ENCODE measurements at places on chromosomes 2 and 18.

- no peaks in the 10 kb centered on the region for H3K36me3 ChIP-seq
- no peak overlapping the region for H3K27ac ChIP-seq
- H3K4me3 ChIP-seq = no peak overlapping the region
- H3K4me1 ChIP-seq = no peaks in the 10 kb centered on the region
Measured at GRCh38 chr2:66408905-66409304, 26.0 kb upstream of the MEIS1 start.

- H3K36me3 ChIP-seq = no peaks in the 10 kb centered on the region
- DNase-seq = no peak
- H3K27me3 ChIP-seq = no peaks in the 10 kb centered on the region
- H3K27ac ChIP-seq = no peak overlapping the region
- H3K4me3 ChIP-seq = no peak overlapping the region
Measured at GRCh38 chr2:5666798-5667197, 25.4 kb upstream of the SOX11 start.

- no peak overlapping the region for H3K27ac ChIP-seq
- DNase-seq = no peak
- H3K4me3 ChIP-seq = no peak overlapping the region
- H3K36me3 ChIP-seq = no peaks in the 10 kb centered on the region
- peaks cover 2% of the 10 kb centered on the region for H3K27me3 ChIP-seq
Measured at GRCh38 chr2:233011268-233011650, 1.8 kb downstream of the NGEF start.

DNA sequence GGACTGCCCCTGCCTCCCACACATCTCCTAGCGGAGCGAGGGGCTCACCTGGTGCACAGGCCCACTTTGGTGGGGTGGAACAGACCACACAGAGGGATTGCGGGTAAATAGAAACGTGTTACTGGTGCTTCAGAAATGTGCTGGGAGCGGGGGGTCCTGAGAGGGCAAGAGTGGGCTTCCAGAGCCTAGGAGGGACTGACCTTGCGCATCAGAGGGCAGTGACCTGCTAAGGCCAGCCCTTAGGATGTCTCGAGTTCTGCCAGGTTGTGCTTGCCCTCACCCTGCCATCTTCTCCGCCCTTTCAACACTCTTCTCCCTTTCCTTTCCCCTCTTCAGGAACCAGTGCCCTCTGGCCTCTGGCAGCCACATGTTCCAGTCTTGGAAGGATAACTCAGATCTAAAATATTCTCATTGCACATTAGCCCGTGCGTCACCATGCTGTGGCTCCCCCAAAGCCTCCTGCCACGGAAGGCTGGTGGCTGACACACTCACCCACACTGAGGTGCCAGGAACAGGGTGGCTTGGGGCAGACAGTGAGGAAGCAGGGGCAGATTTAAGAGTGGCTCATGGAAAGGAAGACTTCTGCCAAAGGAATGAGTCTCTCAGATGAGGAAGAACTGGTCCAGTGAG lies 89.6 kb downstream of the MCFD2 start:
- H3K4me1 ChIP-seq = no peaks in the 10 kb centered on the region
- DNase-seq = no peak
- H3K36me3 ChIP-seq = no peaks in the 10 kb centered on the region
- H3K27me3 ChIP-seq = peaks cover 5% of the 10 kb centered on the region
- H3K27ac ChIP-seq = no peak overlapping the region

- no peak for DNase-seq
- H3K27ac ChIP-seq = no peak overlapping the region
- no peaks in the 10 kb centered on the region for H3K36me3 ChIP-seq
- H3K27me3 ChIP-seq = peaks cover 6% of the 10 kb centered on the region
- no peak overlapping the region for H3K4me3 ChIP-seq
Measured at GRCh38 chr2:237201461-237202287, 116.0 kb downstream of the COPS8 start.

DNA sequence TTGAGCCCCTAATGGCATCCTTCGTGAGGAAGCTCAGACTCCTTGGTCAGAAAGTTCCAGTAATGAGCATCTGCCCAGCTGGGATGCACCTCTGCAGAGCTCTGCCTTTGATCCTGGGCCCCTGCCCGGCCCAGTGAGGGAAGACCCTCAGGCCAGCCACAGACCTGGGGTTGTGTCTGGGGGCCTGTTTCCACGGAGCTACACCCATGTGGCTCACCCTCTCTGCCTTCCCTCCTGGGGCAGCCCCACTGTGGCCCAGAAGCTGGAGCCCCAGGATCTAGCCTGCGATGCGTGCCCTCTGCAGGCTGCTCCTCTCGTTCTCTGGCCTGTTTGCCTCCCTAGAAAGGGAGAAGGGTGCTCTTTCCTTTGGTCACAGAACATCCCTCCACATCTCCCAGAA lies 9.8 kb downstream of the KCNF1 start:
- no peaks in the 10 kb centered on the region for H3K4me1 ChIP-seq
- DNase-seq = no peak
- H3K27me3 ChIP-seq = peaks cover 9% of the 10 kb centered on the region
- H3K36me3 ChIP-seq = no peaks in the 10 kb centered on the region
- H3K27ac ChIP-seq = no peak overlapping the region
- H3K4me3 ChIP-seq = no peak overlapping the region

DNA sequence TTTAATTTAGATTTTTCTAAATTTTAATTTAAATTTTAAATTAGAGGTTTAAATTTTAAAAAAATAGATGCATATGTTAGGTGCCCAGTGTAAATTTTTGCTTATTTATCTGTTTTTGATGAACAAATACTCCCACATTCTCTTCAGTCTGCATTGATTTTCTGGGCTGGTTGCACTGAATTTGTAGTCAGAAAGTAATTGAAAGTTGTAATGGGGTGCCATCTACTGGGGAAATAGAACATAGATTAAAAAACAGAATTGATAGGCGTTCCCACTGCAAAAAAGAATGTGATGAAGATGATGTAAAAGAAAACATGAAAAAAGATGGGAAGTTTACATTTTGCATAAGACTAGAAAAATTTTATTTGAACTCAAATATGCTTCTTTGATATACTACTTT lies 51.7 kb upstream of the CCDC85A start:
- H3K27ac ChIP-seq = no peak overlapping the region
- H3K27me3 ChIP-seq = no peaks in the 10 kb centered on the region
- DNase-seq = no peak
- H3K4me1 ChIP-seq = no peaks in the 10 kb centered on the region

GRCh38 chr2:159921752-159922404 lies 123.9 kb upstream of the CD302 start:
- H3K27me3 ChIP-seq = peaks cover 10% of the 10 kb centered on the region
- H3K4me1 ChIP-seq = peaks cover 2% of the 10 kb centered on the region
- peak; percentile 71 for DNase-seq
- H3K27ac ChIP-seq = no peak overlapping the region
- no peaks in the 10 kb centered on the region for H3K36me3 ChIP-seq
- H3K4me3 ChIP-seq = no peak overlapping the region

Data from T-helper 2 cell treated with Interferon-gamma antibody and Interleukin-4, amounts not matched to agents 5 μg/mL and 100 μg/mL, for 36 hours (primary cell).